ENCODE measurements at places on chromosomes 4 and X. TPM values are rescaled to one million over a fixed set of nuclear protein-coding genes. Genes with fewer than 3 reads are reported as not detected.

The TRIM60 gene
- not detected for total RNA-seq

The UBE2A gene
- total RNA-seq = 40.2 TPM

The PHEX gene
- 0.07 TPM for total RNA-seq

The SAGE1 gene
- not detected for total RNA-seq

The MAGEC1 gene
- total RNA-seq = not detected

The TMEM31 gene
- total RNA-seq = not detected
